NCI-H1694 (cell line): ENCODE measurements at places on chromosomes 7 and 10.

- DNase-seq, result no peak
Observed at GRCh38 chr7:72435925-72436480, 23.9 kb upstream of the CALN1 start.

DNA sequence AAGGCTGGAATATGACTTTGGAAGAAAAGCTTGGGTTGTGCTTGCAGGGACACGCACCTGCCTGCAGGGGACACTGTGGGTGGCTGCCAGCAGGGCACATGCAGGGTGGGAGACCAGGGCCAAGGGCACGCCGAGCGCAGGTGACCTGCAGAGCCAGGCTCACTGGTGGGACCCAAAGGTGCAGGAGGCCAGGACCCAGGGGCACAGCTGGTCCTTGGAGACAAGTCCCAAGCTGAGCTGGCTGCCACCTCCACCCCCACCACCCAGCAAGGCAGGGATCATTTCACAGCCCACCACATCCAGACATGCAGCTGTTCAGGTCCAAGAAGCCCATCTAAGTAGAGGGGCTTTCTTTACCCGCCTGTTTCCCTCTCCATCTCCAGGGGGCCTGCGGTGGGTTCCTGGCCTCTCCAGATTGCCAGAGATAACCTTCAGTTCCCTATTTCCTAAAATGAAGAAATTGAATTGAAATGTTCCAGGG lies 13.8 kb upstream of the CLIP2 start:
- no peak for DNase-seq

- DNase-seq, result no peak
Observed at GRCh38 chr7:69516238-69516820, 81.9 kb upstream of the AUTS2 start.

DNA sequence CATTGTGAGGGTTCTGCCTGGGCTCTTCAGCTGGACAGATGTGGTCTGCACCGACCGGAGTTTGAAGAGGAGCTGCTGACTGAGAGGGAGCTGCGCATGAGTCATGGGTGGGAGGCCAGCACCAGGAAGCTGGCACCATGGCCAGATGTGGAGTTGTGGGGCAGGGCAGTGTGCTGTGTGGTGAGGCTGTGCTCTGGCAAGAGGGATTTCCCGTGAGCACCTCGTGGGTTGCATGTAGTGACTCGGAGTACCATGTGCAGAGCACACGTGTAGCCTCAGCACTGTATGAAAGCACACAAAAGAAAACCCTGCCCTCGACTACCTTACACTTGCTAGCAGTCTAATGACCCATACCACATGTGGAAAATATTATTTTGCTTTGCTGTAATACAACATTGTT lies 103.4 kb downstream of the WNT2 start:
- no peak for DNase-seq

GRCh38 chr7:5689716-5690115 lies 91.7 kb downstream of the RNF216 start:
- no peak for DNase-seq

- DNase-seq, result no peak
Observed at GRCh38 chr7:75835688-75836285, 22.2 kb upstream of the CCL24 start.

DNA sequence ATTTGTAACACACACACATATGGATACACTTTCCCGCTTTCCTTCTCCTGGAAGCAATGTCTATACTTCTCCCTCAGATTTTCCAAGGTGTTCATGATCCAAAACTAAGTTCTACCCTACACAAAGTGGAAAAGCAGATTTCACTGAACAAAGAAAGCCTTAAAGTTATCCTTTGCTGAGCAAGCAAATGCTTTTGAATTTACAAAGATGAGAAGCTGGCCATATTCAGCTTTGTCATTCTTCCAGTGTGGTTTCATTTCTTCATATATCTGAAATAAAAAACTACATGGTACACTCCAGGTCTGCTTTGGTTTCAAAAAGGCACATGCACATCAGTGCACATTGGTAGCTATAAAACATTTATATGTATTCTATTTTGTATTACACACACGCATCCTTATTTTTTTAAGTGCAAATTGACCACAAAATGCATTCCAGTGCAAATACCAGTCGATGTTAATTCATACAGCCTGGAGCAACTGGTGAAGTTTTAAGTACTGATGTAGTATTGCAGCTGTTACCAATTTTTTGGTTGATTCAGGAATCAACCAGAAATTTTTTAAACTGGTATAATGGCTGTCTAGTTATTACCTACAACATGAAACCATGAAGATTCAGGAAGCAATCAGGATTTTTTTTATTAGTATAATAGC lies 65.5 kb upstream of the SRPK2 start:
- DNase-seq, result no peak

GRCh38 chr10:29746080-29746797 lies 111.5 kb upstream of the SVIL start:
- DNase-seq, result no peak

DNA sequence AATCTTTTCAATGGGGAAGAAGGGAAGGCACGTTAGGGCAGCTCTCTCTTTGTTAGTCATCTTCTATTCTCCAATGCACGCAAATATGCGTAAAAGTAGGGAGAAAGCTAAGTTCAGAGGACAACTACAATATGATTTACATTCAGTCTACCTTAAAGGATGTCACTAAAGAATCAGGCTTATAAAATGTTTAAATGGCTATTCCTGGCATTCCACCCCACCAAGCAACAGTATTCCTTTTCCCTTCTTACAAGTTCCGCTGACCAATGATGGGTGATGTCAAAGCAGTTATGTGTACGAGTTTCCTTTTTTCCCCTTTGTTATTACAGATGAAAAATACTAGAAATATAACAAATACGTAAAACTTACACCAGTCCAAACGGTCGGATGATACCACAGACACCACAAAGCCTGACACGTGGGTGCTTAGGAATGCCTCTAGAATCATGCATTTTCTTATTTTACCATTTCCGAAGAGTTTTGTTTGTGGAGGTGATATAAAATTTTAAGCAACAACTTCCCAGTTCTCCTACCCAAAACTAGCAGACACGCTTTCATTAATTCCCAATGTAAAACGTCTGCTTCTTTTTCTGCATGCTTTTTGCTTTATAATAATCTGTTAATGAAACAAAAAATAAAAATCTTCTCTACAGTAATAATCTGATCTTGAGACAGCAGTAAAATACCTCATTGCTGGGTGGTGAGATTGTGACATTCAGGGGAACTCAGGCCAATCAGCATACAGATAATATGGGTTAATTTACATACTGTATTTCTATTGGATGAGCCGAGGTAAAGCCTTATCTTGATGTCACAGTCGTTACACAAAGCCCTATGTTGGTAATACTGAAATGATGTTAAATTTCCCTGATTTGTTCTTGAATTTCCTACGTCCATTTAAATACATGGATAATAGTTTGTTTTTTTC lies 708 bp upstream of the GPR85 start:
- DNase-seq, result no peak

GRCh38 chr7:71266912-71267311 lies 135.0 kb downstream of the GALNT17 start:
- no peak for DNase-seq

DNA sequence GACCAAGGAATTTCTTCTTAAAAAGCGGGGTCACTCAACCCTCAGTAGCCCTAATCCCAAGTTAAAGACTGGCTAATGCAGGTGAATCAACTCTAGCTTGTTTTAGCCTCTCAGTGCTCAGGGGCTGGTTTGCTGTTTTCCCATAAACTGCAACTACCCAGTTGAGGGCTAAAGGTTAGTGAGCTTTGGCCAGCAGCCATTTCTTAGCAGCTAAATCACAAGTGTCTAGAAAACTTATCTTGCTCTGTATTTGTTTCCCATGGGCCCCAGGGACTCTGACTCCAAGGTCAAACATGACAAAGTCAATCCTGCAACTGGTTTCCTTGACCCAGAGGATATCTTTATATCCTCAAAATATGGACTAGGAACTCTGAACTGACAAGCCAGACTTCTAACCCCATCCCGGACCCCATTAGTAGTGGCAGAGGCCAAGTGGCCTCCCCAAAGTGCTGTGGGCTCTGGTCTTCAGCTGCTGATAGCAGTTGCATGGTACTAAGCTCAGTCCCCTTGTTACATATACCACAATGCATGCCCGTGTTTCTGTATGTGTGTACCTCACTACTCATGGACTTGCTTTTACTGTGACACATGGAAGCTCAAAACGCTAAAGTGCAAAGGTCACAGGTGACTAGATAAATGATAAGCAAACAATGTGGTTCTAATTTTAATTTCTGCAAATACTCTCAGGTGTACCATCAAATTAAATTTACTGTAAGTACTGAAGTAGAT lies 793.0 kb upstream of the IGFBP3 start:
- DNase-seq, result no peak

- DNase-seq, result no peak
Observed at GRCh38 chr10:69642747-69643146, 12.7 kb downstream of the FAM241B start.

DNA sequence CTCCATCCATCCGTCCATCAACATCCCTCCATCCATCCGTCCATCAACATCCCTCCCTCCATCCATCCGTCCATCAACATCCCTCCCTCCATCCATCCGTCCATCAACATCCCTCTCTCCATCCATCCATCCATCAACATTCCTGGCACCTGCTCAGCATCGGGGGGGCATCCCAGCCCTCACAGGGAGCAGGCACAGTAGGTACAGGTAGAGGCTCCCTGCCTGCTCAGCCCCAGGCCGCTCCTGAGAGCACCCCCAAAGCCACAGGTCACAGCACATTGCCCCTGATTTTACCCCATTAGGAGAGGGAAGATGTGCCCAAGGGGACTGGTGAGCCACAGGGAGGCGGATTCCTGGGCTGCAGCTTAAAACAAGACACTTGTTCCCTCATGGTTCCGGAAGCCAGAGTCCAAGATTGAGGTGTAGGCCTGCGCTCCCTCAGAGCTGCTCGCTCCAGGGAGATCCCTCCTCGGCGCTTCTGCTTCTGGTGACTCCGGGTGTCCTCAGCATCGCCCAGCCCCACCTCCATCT lies 21.1 kb upstream of the CFAP46 start:
- DNase-seq, result no peak

GRCh38 chr7:3436746-3437145 lies 135.7 kb downstream of the SDK1 start:
- no peak for DNase-seq

GRCh38 chr10:132145521-132146185 lies 41.1 kb upstream of the DPYSL4 start:
- no peak for DNase-seq

GRCh38 chr10:82934429-82934828 lies 1059.4 kb downstream of the NRG3 start:
- DNase-seq, result no peak

DNA sequence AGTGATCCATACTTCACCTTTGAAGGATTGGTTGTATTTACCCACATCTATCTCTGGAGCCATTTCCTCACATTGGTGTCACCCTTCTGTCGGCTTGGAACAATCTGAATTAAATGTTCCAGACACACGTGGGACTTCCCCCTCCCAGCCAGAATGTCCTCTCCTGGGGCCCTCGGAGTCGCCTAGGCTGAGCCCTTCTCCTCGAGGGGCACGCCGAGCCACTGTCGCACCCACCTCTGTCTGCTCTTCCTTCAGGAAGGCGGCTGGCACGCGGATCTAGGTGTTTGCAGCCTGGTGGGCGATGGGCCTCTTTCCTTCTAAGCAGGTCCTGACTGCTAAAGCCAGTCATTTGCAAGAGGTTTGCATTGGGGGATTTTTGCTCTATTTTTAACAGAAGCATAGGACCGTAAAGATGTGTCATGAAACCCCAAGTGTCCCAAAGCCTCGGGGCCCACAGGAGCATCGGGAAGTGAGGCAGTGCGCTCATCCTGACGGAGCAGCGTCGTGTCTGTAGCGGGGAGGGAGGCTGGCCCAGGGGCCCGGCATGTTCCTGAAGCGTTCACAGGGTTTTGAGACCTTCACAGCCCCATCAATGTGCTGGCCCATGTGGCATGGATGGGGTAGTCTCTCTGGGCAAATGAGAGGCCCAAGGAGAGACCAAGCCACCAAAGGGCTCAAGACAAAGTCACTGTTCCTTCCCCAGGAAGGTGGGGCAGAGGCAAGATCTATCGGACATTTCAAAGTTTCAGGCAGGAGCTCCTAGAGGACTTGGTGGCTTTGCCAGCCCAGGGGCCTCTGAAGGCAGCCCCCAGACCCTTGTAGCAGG lies 86.7 kb downstream of the RGS10 start:
- no peak for DNase-seq

DNA sequence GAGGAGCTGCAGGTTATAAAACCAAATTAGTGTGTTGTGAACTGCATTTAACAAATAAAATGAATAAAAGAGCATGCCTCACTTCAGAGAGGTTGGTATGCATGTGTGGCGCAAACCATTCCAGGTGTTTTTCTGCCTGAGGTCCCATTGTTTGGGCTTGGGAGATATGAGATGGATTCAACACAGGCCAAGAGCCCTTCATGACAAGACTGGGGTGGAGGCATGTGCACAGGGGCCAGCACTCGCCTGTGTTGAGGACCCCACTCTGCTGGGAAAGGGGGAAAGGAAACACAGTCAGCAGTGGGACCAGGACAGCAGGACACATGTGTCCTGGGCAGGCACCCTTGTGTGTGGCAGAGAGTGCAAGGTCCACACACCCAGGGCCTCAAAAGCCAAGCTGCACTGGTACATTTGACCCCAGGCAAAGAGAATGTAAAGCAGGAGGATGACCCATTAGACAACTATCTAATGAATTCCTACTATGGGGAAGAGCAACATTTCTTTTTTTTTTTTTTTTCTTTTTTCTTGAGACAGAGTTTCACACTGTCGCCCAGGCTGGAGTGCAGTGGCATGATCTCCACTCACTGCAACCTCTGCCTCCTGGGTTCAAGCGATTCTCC lies 9.2 kb upstream of the SLC18A3 start:
- no peak for DNase-seq

GRCh38 chr10:30353851-30354250 lies 4.8 kb upstream of the MTPAP start:
- DNase-seq, result no peak

- no peak for DNase-seq
Observed at GRCh38 chr7:122268101-122268500, 36.4 kb downstream of the FEZF1 start.

DNA sequence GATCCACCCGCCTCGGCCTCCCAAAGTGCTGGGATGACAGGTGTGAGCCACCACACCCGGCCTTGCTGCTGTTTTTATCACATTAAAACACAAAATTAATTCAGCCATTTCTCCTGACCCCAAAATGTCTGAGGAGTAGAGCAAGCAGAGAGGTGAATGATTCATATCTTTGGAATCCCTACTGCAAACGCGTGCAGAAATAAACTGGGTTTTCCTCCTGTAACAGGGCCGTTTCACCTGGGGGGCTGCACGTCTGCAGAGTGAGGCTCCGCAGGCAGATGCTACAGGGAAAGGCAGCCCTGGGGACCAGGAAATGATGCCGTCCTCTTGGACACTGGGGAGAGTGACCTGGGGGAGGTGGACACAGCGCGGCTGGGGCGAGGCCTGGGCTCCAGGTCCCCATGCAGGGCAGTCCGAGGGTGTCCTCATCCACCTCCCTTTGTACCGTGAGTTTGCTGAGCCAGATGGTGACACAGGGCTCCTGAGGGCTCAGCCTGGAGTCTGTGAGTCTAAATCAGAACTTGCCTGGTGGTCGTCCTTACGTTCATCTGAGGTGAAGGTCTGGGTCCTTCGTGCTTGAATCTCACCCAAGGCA lies 41.9 kb downstream of the PDGFA start:
- no peak for DNase-seq

DNA sequence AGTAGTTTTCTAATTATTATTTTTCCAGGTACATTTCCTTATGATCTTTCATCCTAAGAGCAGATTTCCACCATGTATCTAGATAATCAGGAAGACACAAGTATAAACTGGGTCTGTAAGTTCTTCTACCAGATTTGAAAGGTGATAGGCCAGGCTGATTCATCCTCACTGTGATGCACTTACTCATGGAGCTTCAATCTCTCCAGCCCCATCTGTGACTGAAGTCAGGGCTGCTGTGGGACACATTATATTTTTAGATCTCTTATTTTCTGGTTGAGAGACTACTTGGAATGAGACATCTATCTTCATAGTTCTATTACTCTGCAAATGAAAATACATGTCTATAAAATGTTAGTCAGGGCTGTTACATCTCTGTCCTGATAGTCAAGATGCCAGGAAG lies 85.5 kb upstream of the SLC25A13 start:
- no peak for DNase-seq
